ENCODE measurements at places on chromosomes 12 and 14.
A peak's percentile ranks its signal among the peaks of the same experiment; 100 is the strongest.

DNA sequence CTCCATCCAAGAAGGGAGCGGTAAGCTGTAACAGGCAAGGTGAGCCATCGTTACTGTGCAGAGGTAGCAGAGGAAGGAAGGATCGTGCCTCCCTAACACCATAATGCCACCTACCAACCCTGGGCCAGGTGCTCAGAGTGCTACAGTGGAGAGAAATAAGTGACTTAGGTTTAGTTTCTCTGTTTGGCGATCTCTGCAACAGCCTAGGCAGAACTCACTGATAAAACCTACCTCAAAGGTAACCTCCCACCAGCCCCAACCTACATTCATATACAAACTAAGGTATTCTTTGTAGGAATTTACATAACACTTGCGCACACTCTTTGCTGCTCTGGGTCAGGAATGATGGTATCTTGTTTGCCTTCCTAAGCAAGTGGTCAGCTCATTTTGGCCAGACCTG, 93.4 kb upstream of the TMEM132D start:
- H3K27me3 ChIP-seq = peaks cover 2% of the 10 kb centered on the region
- H3K4me3 ChIP-seq = no peak overlapping the region
- H3K27ac ChIP-seq = no peak overlapping the region
- no peak for DNase-seq
- H3K36me3 ChIP-seq = no peaks in the 10 kb centered on the region

DNA sequence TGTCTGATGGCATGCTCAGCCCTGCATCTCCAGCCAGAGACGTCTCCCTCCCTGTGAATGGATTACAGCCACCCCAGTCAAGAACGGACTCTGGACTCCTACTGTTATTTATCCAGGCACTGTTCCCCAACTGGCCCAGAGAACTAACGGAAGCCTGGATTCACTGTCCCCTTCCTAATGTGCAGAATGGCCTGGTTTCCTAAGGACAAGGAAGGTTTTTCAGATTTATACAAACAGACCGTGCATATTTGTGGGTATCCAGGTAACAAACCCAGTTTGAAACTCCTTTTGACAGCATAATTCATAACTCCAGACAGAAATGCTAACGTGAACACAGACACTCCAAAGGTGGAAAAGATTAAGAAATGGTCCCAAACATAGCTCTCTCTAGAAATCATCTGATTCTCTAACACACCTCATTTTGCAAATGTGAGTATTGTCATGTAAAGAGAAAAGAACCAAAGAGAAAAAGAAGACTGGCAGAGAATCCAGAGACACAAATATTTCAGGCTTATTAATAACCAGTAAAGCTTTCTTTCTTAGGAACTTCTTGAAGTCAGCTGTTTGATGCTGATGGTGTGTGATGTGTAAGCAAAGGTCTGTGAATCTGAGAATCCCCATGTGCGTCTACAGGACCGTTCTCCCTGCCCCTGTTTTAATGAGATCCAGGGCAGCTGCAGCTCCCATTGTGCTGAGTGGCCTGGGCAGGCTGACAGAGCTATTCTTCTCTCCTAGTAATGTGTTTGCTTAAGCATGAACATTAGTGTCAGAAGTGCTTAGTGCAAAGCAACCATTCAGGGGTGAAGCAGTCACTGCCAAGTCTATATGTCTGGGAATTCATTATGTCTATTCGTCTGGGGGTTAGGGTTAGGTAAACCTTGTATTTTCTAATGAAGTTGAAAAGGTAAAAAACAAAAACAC, 86.8 kb upstream of the HIF1A start:
- no peak overlapping the region for H3K27ac ChIP-seq
- no peak for DNase-seq
- H3K36me3 ChIP-seq = peaks cover 2% of the 10 kb centered on the region
- H3K4me3 ChIP-seq = no peak overlapping the region
- H3K4me1 ChIP-seq = no peaks in the 10 kb centered on the region
- peaks cover 2% of the 10 kb centered on the region for H3K27me3 ChIP-seq

- no peak for DNase-seq
- peaks cover 34% of the 10 kb centered on the region for H3K4me1 ChIP-seq
- H3K27me3 ChIP-seq = no peaks in the 10 kb centered on the region
- H3K36me3 ChIP-seq = no peaks in the 10 kb centered on the region
These were observed 24.6 kb downstream of the ZFP36L1 start for GRCh38 chr14:68768316-68768715.

- H3K27ac ChIP-seq = no peak overlapping the region
- no peaks in the 10 kb centered on the region for H3K4me1 ChIP-seq
- no peaks in the 10 kb centered on the region for H3K27me3 ChIP-seq
- DNase-seq = no peak
- no peaks in the 10 kb centered on the region for H3K36me3 ChIP-seq
These were observed 122.3 kb upstream of the CNOT2 start for GRCh38 chr12:70120970-70121369.

- H3K4me3 ChIP-seq = no peak overlapping the region
- DNase-seq = no peak
- no peaks in the 10 kb centered on the region for H3K36me3 ChIP-seq
- no peak overlapping the region for H3K27ac ChIP-seq
These were observed 9.1 kb downstream of the PAH start for GRCh38 chr12:102907918-102908317.

DNA sequence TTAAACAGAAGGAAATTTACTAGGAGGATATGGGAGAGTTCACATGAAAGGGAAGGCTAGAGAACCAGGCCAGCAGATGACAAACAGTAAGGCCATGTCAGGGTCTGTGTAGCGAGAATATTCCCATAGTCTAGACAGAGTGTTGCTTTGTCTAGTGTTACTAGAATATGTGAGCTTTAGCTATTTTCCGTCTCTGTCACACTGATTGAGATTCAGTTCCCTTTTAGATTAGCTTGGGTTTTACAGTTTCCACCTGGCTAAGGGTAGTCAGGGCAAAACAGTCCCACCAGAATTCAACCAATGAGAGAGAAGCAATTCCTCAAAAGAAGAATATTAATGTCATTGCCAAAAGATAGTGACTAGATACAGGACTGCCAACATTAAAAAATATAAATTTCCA, 82.8 kb upstream of the MDM1 start:
- H3K27me3 ChIP-seq = peaks cover 2% of the 10 kb centered on the region
- no peak overlapping the region for H3K27ac ChIP-seq
- DNase-seq = no peak

- H3K4me3 ChIP-seq = no peak overlapping the region
- no peaks in the 10 kb centered on the region for H3K27me3 ChIP-seq
- no peak for DNase-seq
- H3K36me3 ChIP-seq = no peaks in the 10 kb centered on the region
These were observed 145.4 kb upstream of the ABCD2 start for GRCh38 chr12:39764944-39765560.

GRCh38 chr12:4379405-4379804, at the start of gene FGF23:
Gene FGF23 (minus strand): TSS chr12:4379712. CDS start chr12:4379582, 130 bp downstream.
- no peaks in the 10 kb centered on the region for H3K36me3 ChIP-seq
- DNase-seq = no peak
- H3K27ac ChIP-seq = no peak within 1 kb of the TSS
- no peak within 1 kb of the TSS for H3K4me3 ChIP-seq
- no peaks in the 10 kb centered on the region for H3K4me1 ChIP-seq

DNA sequence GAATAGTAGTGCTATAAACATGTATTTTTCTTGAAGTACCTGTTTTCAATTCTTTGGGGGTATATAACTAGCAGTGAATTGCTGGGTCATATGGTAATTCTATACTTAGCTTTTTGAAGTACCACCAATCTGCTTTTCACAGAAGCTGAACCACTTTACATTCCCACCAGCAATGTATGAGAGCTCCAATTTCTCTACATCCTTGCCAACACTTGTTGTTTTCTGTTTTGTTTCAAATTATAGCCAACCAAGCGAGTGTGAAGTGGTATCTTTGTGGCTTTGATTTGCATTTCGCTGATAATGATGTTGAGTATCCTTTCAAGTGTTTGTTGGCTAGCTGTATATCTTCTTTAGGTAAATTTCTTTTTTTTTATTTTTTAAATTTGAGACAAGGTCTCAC, 95.7 kb downstream of the PAPLN start:
- H3K4me3 ChIP-seq = no peak overlapping the region
- H3K27ac ChIP-seq = no peak overlapping the region
- H3K27me3 ChIP-seq = no peaks in the 10 kb centered on the region
- H3K4me1 ChIP-seq = peaks cover 2% of the 10 kb centered on the region

DNA sequence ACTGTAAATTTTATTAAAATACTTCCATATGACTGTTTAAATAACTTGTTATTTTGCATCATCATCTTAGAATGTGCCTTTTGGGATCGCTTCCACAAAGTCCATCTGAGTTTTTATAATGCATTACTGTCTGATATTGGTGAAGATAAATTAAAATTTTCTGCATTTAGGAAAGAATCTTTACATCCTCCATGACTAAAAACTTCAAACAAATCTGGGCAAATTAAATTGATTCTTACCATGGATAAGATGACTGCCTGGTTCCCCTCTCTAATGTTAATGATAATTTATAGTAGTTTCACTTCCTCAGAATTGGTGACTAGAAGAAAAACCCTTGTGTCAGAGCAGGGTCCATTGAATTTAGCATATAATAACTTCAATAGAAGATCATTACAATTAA, 94.7 kb upstream of the SLC38A4 start:
- H3K27me3 ChIP-seq = peaks cover 5% of the 10 kb centered on the region
- no peak for DNase-seq
- H3K27ac ChIP-seq = no peak overlapping the region
- no peaks in the 10 kb centered on the region for H3K36me3 ChIP-seq
- no peaks in the 10 kb centered on the region for H3K4me1 ChIP-seq
- no peak overlapping the region for H3K4me3 ChIP-seq

DNA sequence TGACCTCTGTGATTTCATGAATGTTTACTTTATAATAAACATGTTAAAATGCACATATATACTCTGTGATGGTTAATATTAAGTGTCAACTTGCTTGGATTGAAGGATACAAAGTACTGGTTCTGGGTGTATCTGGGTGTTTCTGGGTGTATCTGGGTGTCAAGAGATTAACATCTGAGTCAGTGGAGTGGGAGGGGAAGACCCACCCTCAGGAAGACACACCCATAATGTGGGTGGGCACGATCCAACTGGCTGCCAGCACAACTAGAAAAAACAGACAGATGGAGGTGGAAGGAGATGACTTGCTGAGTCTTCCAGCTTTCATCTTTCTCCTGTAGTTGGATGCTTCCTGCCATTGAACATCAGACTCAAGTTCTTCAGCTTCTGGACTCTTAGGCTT, 11.9 kb downstream of the NUP37 start:
- H3K4me1 ChIP-seq = peaks cover 8% of the 10 kb centered on the region
- no peaks in the 10 kb centered on the region for H3K27me3 ChIP-seq
- H3K27ac ChIP-seq = no peak overlapping the region
- H3K4me3 ChIP-seq = peak overlapping the region; percentile 18
- DNase-seq = no peak

GRCh38 chr12:72509891-72510290, 237.7 kb downstream of the TRHDE start:
- H3K36me3 ChIP-seq = no peaks in the 10 kb centered on the region
- no peak for DNase-seq
- no peaks in the 10 kb centered on the region for H3K27me3 ChIP-seq
- H3K4me1 ChIP-seq = no peaks in the 10 kb centered on the region

GRCh38 chr14:40312296-40312695, 880.1 kb upstream of the FBXO33 start:
- H3K36me3 ChIP-seq = no peaks in the 10 kb centered on the region
- H3K27me3 ChIP-seq = no peaks in the 10 kb centered on the region
- no peak overlapping the region for H3K4me3 ChIP-seq
- no peak overlapping the region for H3K27ac ChIP-seq
- no peaks in the 10 kb centered on the region for H3K4me1 ChIP-seq
- no peak for DNase-seq

DNA sequence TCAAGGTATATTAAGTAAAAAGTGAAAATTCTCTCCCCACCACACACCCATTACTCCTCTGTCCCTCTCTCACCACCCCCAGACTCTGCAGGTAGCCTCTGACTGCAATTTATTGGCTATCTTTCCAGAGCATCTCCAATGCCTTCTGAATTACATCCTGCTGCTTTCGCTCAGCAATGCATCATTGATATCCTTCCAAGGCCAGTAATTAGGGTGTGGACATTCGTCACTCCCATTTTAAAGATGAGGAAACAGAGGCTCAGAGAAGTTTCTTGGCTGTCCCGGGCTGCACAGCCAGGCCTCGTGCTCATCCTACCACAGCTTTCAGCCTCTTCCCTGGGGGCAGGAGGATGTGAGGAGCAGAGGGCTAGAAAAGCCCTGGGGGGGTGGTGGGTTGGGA, 23.6 kb upstream of the PGF start:
- no peaks in the 10 kb centered on the region for H3K36me3 ChIP-seq
- no peak overlapping the region for H3K4me3 ChIP-seq
- no peak overlapping the region for H3K27ac ChIP-seq
- no peak for DNase-seq
- H3K4me1 ChIP-seq = no peaks in the 10 kb centered on the region
- no peaks in the 10 kb centered on the region for H3K27me3 ChIP-seq

DNA sequence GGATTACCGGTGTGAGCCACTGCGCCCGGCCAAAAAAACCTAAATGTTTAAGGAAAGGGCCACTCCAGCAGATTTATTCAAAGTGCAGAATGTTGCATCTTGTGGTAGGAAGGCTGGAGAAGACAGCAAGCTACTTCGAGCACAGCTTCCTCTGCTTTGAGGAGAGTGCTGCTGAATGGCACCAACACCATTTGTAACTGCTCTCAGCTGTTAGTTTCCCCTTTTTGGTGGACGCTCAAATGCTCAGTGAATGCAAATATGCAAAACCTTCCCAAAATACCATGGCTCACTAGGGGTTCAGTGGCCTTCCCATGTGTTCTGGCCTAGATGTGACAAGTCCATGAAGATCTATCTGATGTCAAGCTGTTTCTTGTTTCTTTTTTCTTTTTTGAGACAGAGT, 2.9 kb upstream of the TDRD9 start:
- H3K27me3 ChIP-seq = peaks cover 7% of the 10 kb centered on the region
- no peak overlapping the region for H3K27ac ChIP-seq
- H3K4me1 ChIP-seq = peaks cover 7% of the 10 kb centered on the region

DNA sequence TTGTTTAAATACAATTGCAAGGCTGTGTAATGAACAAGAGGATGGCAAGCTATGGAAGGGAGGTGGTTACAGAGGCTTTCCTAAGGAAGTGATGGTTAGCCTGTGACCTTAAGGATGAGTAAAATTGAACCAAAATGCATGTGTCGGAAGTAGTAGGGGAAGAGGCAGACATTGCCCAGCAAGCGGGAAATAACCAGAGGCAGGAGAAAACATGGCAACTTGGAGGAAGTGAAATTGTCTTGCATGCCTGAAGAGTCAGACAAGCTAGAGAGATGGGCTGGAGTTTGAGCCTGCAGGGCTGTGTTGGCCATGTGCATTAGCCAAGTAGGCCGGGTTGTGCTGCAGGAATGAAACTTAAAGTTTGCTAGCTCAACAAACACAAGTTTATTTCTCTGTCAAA, 96.2 kb downstream of the BTG1 start:
- H3K4me3 ChIP-seq = no peak overlapping the region
- H3K4me1 ChIP-seq = peaks cover 64% of the 10 kb centered on the region
- H3K27me3 ChIP-seq = no peaks in the 10 kb centered on the region
- peaks cover 17% of the 10 kb centered on the region for H3K36me3 ChIP-seq
